Muscle of back (tissue), 13 donors: ENCODE measurements at places on chromosomes 5 and 9. TPM values are rescaled to one million over a fixed set of nuclear protein-coding genes. Genes with fewer than 3 reads are reported as not detected.

MEIKIN gene
- not detected for polyA plus RNA-seq

PCDHGA11 gene
- 4.8 TPM for polyA plus RNA-seq

CNTLN gene
- 11.4 TPM for polyA plus RNA-seq

PRDM9 gene
- not detected for polyA plus RNA-seq

DOCK8 gene
- 7.7 TPM for polyA plus RNA-seq

SPEF2 gene
- polyA plus RNA-seq: 10.6 TPM

ADRB2 gene
- 1.4 TPM for polyA plus RNA-seq

EPB41L4B gene
- 12.0 TPM for polyA plus RNA-seq

- DNase-seq: no peak
Observed at GRCh38 chr5:56817263-56818014, 2.1 kb downstream of the MAP3K1 start.

GRCh38 chr5:56302027-56302426 lies 68.9 kb upstream of the ANKRD55 start:
- DNase-seq: no peak

DNA sequence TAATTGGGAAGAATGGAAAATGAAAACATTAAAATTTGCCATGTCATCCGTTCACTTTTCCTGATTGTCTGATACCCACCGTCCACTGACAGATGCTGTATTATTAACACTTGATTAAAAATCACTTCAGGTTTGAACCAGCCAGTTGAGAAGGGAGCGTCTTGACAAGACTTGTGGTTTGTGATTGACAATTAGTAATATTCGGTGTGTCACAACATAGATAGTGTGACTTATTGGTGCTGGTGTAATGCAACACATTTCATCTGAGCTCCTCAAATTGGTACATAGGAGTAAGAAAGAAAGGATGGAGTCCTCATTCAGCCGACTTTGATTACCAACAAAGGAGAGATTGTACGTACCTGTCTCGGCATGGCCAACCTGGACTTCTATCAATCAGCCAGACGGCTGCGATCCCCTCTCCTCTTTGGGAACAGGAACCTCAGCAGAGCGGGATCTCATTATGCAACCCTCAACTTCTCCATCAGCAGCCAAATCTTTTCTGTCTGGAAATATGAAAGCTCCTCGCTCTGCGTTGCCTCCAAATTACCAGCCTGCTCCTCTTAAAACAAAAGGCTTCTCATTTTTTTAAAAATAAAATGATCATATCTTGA lies 211.7 kb upstream of the MVB12B start:
- DNase-seq: no peak

DNA sequence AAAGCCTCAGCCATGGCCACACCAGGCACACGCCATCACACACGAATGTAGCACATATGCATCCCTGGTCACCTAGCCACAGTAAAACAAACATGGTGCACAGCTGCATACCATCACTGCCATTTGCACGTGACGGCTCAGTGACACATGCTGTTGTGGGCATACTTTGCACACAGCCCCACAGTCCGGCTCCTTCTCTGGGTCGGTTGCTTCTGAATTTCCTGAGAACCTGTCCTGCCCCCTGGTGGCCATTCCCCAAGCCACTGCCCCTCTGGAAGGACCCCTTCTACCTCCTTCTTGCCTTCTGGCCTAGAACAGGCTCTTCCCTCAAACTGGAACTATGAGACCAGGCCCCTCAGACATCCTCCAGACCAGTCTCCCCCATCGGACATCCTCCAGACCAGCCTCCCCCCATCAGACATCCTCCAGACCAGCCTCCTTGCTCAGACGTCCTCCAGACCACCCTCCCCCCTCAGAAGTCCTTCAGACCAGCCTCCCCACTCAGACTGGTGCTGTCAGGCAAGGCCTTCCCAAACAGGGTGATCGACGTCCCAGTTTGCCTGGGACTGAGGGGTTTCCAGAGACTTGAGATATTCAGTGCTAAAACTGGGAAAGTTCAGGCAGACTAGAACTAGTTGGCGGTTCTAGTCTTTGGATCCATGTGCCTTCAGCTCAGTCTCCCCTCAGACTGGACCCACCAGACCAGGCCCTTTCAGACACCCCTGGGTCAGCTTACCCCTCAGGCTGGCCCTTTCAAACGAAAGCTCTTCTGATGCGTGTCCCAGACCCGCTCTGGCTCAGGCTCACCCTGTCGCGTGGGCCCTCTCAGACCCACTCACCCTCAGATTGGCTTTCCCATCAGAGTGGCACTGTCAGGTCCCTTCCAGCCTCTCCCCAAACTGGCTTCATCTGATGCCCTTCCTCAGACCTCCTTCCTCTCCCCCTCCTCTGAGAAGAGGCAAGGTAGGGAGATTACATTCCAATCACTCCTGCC lies 24.3 kb upstream of the ENHO start:
- peak; percentile 76 for DNase-seq

GRCh38 chr9:113465599-113466140 lies 2.1 kb downstream of the RGS3 start:
- DNase-seq: no peak

- no peak for DNase-seq
Observed at GRCh38 chr5:168415971-168416370, 70.3 kb upstream of the RARS1 start.

DNA sequence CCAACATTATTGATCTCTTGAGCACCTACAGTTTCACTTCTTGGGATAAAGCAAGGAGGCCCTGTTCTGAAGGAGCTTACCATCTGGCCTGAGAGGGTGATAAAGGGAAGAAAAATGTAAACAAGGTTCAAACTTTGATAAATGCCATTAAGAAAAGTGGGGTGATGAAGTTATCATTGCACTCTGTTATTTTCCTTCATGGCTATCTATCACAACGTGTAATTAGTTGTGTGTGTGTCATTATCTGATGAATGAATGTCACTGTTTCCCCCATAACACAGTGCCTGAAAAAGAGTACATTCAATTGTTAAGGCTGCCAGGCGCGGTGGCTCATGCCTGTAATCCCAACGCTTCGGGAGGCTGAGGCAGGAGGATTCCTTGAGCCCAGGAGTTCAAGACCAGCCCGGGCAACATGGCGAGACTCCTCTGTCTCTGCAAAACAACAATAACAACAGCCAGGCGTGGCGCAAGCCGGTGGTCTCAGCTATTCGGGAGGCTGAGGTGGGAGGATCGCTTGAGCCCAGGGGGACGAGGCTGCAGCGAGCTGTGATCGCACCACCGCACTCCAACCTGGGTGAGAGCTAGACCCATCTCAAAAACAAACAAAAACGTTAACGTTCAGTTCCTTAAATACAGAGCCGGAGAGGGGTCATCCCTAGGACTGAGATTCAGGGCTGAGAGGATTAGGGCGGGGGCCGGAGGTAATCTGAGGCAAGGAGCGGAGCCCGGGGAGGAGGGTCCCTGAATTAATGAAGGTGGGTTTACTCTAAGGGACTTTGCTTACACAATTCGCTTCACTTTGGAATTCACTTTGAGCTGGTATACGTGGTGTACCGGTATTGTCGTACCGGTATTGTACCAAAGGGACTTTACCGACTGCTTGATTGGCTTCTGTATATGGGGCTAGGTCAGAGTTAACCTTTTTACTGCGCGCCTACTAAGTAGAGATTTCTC lies 917 bp downstream of the NHP2 start:
- no peak for DNase-seq

DNA sequence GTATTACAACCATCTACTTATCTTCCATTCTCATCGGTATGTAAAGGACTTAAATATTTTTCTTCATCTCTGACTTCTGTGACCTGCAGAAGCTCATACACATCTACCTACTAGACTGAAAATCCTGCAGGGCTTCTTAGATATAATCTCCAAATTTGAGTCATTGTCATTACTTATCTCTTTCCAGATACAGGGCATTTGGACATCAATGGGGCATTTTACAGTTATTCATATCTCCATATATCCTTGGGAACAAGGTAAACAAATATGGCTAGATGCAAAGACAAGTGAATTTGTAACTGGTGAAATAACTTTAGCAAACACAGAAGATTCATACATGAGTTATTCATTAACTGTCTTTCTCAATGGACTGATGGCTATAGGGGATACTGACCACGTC lies 37.7 kb upstream of the IL7R start:
- DNase-seq: no peak

- peak; percentile 48 for DNase-seq
Observed at GRCh38 chr5:65078331-65078730, 309.6 kb downstream of the CWC27 start.
